ENCODE measurements at places on chromosomes 11 and 22. TPM values are rescaled to one million over a fixed set of nuclear protein-coding genes. Genes with fewer than 3 reads are reported as not detected.

Gene INTS4
- 45.7 TPM for polyA plus RNA-seq

Gene PGA5
- 0.46 TPM for polyA plus RNA-seq

Gene IRAG1
- 13.4 TPM for polyA plus RNA-seq

Gene OR51B2
- not detected for polyA plus RNA-seq

Gene P2RX6
- polyA plus RNA-seq = 1.5 TPM

All from renal pelvis (tissue), 12 donors.